IMR-90 (cell line): ENCODE measurements at places on chromosomes 6 and 20. TPM values are rescaled to one million over a fixed set of nuclear protein-coding genes. Genes with fewer than 3 reads are reported as not detected.

DNA sequence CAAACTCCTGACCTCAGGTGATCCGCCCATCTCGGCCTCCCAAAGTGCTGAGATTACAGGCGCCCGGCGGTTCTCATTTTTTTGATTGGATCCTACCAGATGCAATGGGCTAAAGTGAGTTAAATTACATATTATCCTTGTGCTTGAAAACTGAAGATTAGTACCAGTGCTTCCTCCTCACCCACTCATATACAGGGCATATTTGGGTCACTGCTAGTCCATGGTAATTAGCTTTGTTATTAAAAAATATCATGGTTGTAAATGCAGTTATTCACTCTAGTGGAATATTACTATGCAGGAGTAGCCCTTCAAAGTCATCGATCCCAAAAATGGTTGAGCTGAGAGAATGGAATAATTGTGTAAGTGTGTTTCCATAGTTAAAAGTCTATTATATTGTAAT is 26.5 kb downstream of the ZNF292 start:
- no peak for DNase-seq

- DNase-seq = no peak
These were observed 81.9 kb downstream of the SSR1 start for GRCh38 chr6:7230956-7231713.

- DNase-seq = no peak
These were observed 9.4 kb upstream of the ACSS1 start for GRCh38 chr20:25067102-25067987.

- no peak for DNase-seq
These were observed 53.5 kb downstream of the TRPC4AP start for GRCh38 chr20:35039146-35039545.

- no peak for DNase-seq
These were observed 79.7 kb upstream of the MYLIP start for GRCh38 chr6:16049168-16049567.

- no peak for DNase-seq
These were observed 800.6 kb downstream of the DHX35 start for GRCh38 chr20:39762716-39763115.

Gene ZC3H12D
- under 0.01 TPM in 1 of 2 replicates, not detected in the other for total RNA-seq

Gene CRYBG1
- 1.1 TPM in 2 replicates for total RNA-seq

Gene OPRL1
- total RNA-seq = 0.28 and 0.36 TPM in 2 replicates

Gene AKAP12
- 118 and 176 TPM in 2 replicates for total RNA-seq

Gene C6orf132
- 0.72 and 1.1 TPM in 2 replicates for total RNA-seq

Gene BEND6
- total RNA-seq = 9.7 and 10.6 TPM in 2 replicates
